ENCODE measurements at places on chromosomes 7 and 10. TPM values are rescaled to one million over a fixed set of nuclear protein-coding genes. Genes with fewer than 3 reads are reported as not detected.

The NPSR1 gene
- not detected for total RNA-seq

The AKR1E2 gene
- 7.5 TPM for total RNA-seq

The SCRN1 gene
- total RNA-seq: 57.0 TPM

The PSMC2 gene
- total RNA-seq: 175 TPM

The ITIH5 gene
- total RNA-seq: 0.09 TPM

The SP4 gene
- total RNA-seq: 0.92 TPM

The CYP3A4 gene
- total RNA-seq: not detected

The EVX1 gene
- total RNA-seq: 0.19 TPM

The RAMP3 gene
- total RNA-seq: not detected

The VAX1 gene
- 1.3 TPM for total RNA-seq

The ICA1 gene
- total RNA-seq: 1.0 TPM

The HOXA11 gene
- total RNA-seq: 0.74 TPM

The PGAM1 gene
- total RNA-seq: 610 TPM

The LRRC61 gene
- total RNA-seq: 0.15 TPM

The DRGX gene
- not detected for total RNA-seq

The MSRB2 gene
- 14.7 TPM for total RNA-seq

The CCDC172 gene
- not detected for total RNA-seq

The IDI2 gene
- total RNA-seq: not detected

The RSU1 gene
- total RNA-seq: 80.8 TPM

The FFAR4 gene
- total RNA-seq: 0.22 TPM

The SPAG6 gene
- not detected for total RNA-seq

The SPACDR gene
- 0.67 TPM for total RNA-seq

The NPY4R2 gene
- total RNA-seq: 11.9 TPM

The NXPH1 gene
- not detected for total RNA-seq

The MRLN gene
- total RNA-seq: not detected

The GRM3 gene
- not detected for total RNA-seq

The GRB10 gene
- 54.0 TPM for total RNA-seq

The KCNMA1 gene
- total RNA-seq: 71.4 TPM

The TSPAN13 gene
- 16.8 TPM for total RNA-seq

The GSDME gene
- 36.5 TPM for total RNA-seq

The SPOCK2 gene
- 0.39 TPM for total RNA-seq

The DNAJC12 gene
- total RNA-seq: 60.5 TPM

The SPDYE2B gene
- total RNA-seq: not detected

The AKR1C8 gene
- not detected for total RNA-seq

The CYP3A5 gene
- 1.9 TPM for total RNA-seq

The PRKAR1B gene
- 25.4 TPM for total RNA-seq

The RELN gene
- total RNA-seq: not detected

The RPEL1 gene
- not detected for total RNA-seq

The LRRC72 gene
- total RNA-seq: not detected

The LRRC18 gene
- not detected for total RNA-seq

The P4HA1 gene
- 24.3 TPM for total RNA-seq

The KIF5B gene
- total RNA-seq: 74.6 TPM

The CCZ1 gene
- total RNA-seq: 73.0 TPM

The MRPS33 gene
- total RNA-seq: 108 TPM

The CYP2C19 gene
- not detected for total RNA-seq

The APBB1IP gene
- total RNA-seq: 8.5 TPM

The FAM25G gene
- not detected for total RNA-seq

The FAM241B gene
- 18.8 TPM for total RNA-seq

Measured in A549 treated with ZK216348 at 1 μM for 4 hours (cell line).